ENCODE measurements at places on chromosomes 5 and 9.

DNA sequence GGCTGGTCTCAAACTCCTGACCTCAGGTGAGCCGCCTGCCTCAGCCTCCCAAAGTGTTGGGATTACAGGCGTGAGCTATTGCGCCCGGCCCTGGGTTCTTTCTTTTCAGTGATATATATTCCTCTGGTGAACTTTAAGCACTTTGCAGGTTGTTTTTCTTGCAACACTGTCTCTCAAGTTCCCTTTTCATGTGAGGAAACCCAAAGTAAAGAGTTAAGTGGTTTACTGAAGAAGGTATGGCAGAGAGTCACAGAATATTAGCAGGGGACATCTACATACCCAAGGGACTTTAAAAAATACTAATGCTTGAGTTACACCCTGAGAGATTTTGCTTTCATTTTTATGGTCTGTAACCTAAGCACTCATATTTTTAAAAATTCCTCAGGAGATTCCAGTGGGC, 6.7 kb upstream of the GAPT start:
- no peak for DNase-seq

- no peak for DNase-seq
Measured at GRCh38 chr5:33206962-33207506, 233.7 kb upstream of the TARS1 start.

GRCh38 chr9:24257726-24258125, 288.0 kb downstream of the IZUMO3 start:
- no peak for DNase-seq

- no peak for DNase-seq
Measured at GRCh38 chr5:149745212-149745942, 15.3 kb downstream of the PPARGC1B start.

DNA sequence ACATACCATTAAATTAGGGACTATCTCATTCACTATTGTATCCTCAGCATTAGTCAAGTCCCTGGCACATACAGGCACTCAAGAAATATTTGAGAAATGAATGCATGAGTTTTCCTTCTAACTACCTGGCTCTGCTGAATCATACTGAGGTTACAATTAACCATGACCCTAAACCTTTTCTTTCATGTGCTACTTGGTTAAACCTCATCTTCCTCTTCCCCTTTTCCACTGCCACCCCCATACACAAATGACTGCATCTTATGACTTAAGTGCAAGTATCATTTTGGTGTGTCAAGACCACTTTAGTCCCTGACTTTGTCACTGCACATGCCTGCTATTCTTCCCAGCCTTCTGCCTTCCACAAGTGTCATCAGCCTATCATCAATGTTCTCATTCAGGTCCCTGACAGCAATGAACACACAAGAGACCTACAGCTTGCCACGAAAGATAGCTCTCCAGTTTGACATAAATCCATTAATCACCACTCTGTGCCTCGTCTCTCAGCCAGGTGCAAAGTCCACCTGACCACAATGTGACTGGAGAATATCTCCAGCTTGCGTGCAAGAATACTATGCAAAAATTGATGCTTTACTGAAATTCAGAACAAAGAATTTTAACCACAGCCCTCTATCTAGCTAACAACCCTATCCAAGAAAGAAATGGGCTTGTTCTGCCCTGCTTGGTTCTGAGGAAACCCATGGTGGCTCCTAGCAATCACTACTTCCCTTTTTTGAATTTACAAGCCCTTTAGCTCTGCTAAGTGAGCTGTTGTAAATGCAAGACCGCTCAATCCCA, 74.5 kb downstream of the MAPKAP1 start:
- DNase-seq: no peak

DNA sequence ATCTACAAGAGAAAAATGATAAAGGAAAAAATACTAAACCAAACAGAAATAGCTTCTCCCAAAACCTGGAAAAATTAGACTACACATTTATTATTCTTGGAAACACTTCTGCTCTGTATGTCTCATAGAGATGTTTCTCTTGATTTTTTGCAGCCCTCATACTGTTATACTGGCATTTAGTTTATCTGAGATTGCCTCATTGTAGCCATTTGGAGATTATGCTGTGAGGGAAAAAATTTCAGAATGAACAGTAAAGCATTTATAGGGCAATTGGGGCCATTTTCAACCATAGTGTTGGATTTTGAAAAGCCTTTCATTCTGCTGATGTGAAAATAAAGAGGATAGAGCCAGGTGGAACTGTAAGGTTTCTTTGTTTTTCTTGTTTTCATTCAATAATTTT, 441.8 kb upstream of the RIOK2 start:
- DNase-seq: no peak

DNA sequence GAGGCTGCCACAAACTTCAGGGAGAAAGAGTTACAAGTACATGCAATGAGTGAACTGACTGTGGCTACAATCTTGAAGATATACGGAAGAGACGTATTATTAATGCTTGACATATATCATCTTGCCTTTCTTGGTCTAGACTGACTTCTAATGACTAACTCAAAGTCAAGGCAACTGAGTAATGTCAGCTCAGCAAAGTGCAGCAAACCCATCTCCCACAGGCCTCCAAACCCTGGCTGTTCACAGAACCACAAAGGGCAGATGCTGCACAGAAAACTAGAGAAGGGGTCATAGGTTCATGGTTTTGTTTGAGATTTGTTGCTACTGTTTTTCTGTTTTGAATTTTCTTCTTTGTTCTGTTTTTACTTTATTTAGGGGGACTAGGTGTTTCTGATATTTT, 21.0 kb downstream of the IL7R start:
- no peak for DNase-seq

GRCh38 chr9:91541734-91542133, 118.1 kb upstream of the NFIL3 start:
- no peak for DNase-seq

- no peak for DNase-seq
Measured at GRCh38 chr5:174303437-174304045, 258.0 kb downstream of the NSG2 start.

- DNase-seq: no peak
Measured at GRCh38 chr5:112931473-112931872, 9.4 kb upstream of the REEP5 start.

GRCh38 chr5:150172145-150172544, 5.6 kb downstream of the CDX1 start:
- no peak for DNase-seq

DNA sequence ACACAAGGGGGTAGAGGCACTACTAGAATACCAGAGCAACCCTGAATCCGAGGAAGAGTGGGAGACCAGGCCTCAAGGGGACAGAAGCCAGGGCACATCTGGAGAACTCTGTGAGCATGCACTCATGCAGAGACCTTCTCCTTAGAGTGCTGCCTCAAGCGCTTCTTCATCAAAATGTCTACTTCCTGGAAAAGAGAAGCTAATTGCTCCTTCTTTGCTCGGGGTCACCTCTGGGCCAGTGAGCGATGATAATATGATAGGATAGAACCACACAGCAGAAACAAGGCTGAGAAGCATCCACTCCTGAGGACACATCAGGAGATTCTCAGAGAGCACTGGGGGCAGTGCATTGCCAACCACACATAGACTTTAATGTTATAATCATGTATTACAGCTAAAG, 23.7 kb upstream of the LMNB1 start:
- no peak for DNase-seq

- no peak for DNase-seq
Measured at GRCh38 chr9:83032065-83032625, 30.8 kb downstream of the RASEF start.

GRCh38 chr5:60147791-60148190, 254.3 kb upstream of the PDE4D start:
- no peak for DNase-seq

GRCh38 chr9:118336250-118336942, 632.2 kb downstream of the TLR4 start:
- DNase-seq: no peak

DNA sequence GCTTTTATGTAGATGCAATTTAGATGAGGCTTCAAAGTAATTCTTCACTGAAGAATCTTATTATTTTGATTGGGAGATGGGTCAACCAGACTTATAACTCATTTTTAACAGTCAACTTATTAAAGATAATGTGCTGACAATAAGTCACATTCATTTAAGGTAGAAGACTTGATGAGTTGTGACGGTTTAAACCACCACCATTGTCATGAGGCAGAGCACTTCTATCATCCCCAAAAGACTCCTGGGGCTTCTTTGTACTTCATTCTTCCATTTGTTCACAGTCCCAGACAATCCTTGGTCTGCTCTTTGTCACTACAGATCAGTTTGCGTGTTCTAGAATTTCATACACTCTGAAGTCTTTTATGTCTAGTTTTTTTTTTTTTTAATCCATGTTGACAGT, 346.1 kb downstream of the RASEF start:
- DNase-seq: no peak

GRCh38 chr5:169242849-169243186, 58.1 kb downstream of the SLIT3 start:
- no peak for DNase-seq

GRCh38 chr9:113998114-113998513, 80.0 kb downstream of the AMBP start:
- no peak for DNase-seq

- no peak for DNase-seq
Measured at GRCh38 chr5:87829217-87829551, 416.5 kb upstream of the CCNH start.

DNA sequence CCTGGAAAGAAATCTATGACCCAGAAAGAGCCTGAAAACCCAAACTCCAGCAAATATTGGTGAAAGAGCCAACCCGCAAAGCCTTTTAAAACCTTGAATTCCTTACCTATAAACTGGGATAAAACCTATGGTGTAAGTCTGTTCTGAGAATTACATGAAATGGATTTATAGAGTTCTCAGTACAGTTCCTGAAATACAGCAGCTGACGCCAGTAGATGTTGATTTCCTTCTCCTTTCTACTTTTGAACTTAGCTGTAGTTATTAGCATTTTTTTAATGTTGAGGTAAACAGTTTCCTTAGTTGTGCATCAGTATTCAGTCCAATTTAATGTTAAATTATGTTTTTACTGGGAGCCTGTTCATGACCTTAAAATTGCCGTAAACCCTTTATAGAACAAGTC, 3.7 kb downstream of the SPIN1 start:
- DNase-seq: no peak

GRCh38 chr5:103218164-103218563, 40.4 kb upstream of the MACIR start:
- DNase-seq: no peak

- DNase-seq: peak; percentile 4
Measured at GRCh38 chr9:96686638-96687335, 31.7 kb upstream of the PRXL2C start.

- DNase-seq: no peak
Measured at GRCh38 chr9:78927099-78927940, 630.4 kb downstream of the PSAT1 start.

GRCh38 chr5:168713051-168713450, 133.9 kb upstream of the PANK3 start:
- DNase-seq: no peak

DNA sequence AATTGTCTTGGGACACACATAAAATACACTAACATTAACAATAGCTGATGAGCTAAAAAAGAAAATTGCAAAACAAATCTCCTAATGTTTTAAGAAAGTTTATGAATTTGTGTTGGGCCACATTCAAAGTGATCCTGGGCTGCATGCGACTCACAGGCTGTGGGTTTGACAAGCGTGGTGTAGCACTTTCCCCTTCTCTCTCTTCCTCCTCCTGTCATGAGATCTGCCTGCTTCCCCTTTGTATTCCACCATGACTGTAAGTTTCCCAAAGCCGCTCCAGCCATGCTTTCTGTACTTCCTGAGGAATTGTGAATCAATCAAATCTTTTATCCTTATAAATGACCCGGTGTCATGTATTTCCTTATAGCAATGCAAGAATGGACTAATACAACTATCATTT, 178.0 kb downstream of the TLR4 start:
- no peak for DNase-seq

DNA sequence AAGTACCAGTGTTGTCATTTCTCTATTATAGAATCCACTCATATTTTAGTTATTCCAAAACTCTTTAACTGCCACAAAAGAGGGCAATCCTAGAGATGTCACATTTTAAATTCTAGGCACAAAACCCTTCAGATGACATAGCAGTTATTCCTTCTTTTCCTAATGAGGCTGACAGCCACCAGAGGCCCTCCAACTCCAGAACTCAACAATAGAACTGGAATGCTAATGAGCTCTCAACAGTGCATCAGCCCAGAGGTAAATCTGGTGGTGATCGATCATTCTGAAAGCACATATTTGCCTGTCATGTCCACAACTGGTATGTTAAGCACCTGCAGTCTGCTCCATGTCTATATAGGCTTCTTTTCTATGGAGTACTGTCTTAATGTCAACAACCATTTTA, 40.2 kb upstream of the RAB3C start:
- DNase-seq: no peak

DNA sequence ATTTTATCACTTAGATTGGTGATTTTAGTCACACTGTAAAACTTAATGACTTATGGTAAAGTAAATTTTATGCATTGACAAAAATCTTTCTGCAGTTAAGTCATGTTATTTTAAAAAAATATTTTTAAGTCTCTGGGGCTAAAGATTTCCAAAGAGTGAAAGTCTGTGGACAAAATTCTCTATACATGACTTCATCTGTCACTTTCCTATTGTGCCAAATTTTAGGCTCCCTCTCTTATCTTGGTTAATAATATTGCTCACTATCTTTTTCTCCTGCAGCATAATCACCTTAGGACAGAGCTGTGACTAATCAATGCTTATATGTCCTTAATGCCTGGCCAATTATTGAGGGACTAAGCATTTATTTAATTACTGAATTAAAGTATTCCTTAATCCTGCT, 15.2 kb downstream of the LURAP1L start:
- no peak for DNase-seq

- no peak for DNase-seq
Measured at GRCh38 chr5:88545338-88545737, 276.7 kb upstream of the TMEM161B start.

DNA sequence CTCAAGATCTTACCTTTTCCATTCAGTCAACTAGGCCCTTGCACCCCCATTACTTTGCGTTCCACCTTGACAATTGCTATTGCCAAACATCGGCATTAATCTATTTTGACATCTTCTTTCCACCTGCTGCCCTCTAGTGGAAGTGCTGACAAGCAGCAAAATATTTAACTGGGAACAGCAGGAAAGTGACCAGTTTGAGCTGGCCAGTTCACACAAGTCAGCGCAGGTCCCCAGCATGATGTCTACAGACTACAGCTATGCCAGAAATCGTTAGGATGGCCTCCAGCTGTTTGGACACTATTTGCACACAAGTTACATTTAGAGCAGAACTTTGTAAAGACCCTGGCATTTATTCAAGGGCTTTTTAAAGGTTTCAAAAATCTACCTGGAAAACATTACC, 160.1 kb downstream of the GHR start:
- no peak for DNase-seq

- peak; percentile 81 for DNase-seq
Measured at GRCh38 chr9:72364679-72365524, at the start of gene ZFAND5. Gene ZFAND5 (minus strand): TSS chr9:72365208. CDS start chr9:72360778, 4,430 bp downstream.

GRCh38 chr5:60802986-60803385, 41.1 kb downstream of the ELOVL7 start:
- DNase-seq: no peak

DNA sequence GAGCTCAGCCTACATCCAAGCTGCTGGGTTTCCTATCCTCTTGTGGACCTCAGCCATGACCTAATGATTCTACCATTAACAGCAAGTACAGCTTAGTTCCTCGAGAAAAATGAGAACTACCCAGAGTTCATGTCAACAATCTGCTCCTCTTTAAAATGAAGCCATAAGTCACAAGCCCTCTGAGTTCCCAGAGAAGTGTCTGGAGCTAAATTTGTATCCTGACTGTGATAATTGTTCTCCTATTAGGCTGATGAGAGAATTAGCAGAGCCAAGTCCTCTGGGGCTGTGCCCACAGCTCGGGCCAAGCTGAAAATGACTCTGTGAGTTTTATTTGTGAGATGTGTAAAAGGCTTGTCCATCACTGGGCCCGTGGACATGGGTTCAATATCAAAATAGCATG, 145.1 kb upstream of the SMIM23 start:
- no peak for DNase-seq

- no peak for DNase-seq
Measured at GRCh38 chr5:74070766-74071165, 444.8 kb downstream of the ARHGEF28 start.

Measured in esophagus squamous epithelium (tissue), 5 donors.